ENCODE measurements at places on chromosomes 2 and 18. TPM values are rescaled to one million over a fixed set of nuclear protein-coding genes. Genes with fewer than 3 reads are reported as not detected.
A peak's percentile ranks its signal among the peaks of the same experiment; 100 is the strongest.

DNA sequence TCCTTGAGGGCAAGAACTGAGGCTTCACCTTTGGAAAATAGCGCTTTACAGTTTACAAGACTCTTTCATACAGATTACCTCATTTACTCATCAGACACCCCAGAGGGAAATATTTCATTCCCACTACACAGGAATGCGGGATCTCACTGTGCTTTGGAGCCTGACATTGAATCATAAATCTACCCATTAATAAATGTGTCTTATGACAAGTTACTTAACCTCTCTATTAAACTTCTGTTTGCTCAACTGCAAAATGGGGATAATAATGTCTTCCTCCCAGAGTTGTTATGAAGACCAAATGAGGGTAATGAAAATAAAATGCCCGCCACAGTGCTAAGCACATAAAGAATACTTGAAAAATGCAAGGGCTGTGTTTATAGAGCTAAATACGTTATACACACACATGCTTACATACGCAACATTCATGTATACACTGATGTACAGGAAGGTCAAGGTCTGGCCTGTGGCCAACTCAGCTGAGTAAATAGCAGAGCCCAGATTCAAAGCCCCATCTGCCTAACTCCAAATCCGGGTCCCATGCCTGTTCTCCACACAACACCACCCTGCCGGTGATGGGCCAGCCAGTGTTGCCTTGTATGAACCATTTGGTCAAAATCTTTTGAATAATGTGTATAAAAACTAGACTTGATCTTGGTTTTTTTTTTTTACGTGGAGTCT lies 77.8 kb upstream of the STPG4 start:
- DNase-seq: no peak

GRCh38 chr18:31101183-31102024 lies 817 bp downstream of the DSC2 start:
- peak; percentile 64 for DNase-seq

DNA sequence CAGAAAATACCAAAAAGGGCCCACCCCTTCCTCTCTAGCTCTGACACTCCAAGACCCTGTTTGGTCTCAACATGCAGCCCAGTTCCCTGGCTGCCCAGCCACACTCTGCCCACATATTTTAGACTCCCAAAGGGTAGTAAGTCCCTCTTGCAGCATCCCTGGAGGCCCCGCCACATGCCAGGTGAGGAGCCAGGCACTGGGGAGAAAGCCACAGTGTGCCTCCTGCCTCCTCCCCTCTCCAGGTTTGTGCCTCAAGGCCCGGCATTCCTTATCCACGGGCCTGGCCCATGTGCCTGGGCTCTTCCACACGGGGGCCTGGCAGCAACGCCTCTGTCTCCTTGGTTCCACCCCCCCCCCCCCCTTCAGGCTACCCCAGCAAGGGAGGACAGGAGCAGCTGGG lies 75.5 kb downstream of the HS1BP3 start:
- DNase-seq: no peak

Gene ABCG8
- total RNA-seq: not detected

DNA sequence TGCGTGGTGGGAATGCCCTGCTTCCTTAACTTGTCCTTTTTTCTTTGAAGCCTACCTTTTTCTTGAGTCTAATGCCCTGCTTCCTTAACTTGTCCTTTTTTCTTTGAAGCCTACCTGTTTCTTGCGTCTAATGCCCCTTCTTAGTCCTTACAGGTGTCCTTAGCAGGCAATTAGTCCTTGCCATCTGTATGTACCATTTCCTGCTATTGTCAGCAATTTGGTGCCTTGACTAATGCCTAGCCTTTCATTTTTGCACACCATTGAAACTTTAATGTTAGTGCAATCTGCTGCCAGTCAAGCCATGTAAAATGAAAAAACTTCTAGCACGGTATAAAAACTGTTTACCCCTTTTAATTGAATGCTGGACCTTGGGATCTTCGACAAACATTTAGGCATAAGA lies 4.3 kb downstream of the KDM3A start:
- DNase-seq: no peak

DNA sequence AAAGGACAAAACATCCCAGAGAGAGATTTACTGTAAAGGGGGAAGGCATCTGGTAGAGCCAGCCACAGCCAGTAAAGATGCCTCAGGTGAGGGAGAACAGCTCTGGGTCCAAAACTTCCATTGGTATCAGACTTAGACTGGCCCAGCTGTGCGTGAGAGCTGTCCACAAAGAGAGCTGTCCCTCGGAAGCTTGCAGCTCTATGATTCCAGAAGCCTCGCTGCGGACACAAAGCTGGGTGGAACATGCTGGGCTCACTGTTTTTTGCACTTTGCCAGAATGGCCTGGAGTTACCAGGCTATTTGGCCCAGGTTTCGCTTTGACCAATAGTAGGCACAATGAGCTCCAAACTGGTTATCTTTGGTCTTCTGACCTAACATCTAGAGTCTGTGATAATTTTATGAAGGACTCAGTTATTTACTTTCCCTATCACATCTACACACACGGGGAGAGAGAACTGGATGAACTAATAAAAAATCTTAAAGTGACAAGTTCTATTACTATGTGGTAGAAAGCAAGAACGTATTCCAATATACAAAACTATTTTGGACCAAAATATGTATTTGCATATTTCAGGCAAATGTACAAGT lies 101.9 kb downstream of the DNER start:
- no peak for DNase-seq

- DNase-seq: peak; percentile 87
Measured at GRCh38 chr2:68319398-68320117, at the start of gene CNRIP1. Gene CNRIP1, minus strand, starts transcription at chr2:68319949. Its CDS starts 549 bp downstream, at chr2:68319400.

Gene SALL3
- not detected for total RNA-seq

Gene DOK6
- total RNA-seq: 3.9 TPM

DNA sequence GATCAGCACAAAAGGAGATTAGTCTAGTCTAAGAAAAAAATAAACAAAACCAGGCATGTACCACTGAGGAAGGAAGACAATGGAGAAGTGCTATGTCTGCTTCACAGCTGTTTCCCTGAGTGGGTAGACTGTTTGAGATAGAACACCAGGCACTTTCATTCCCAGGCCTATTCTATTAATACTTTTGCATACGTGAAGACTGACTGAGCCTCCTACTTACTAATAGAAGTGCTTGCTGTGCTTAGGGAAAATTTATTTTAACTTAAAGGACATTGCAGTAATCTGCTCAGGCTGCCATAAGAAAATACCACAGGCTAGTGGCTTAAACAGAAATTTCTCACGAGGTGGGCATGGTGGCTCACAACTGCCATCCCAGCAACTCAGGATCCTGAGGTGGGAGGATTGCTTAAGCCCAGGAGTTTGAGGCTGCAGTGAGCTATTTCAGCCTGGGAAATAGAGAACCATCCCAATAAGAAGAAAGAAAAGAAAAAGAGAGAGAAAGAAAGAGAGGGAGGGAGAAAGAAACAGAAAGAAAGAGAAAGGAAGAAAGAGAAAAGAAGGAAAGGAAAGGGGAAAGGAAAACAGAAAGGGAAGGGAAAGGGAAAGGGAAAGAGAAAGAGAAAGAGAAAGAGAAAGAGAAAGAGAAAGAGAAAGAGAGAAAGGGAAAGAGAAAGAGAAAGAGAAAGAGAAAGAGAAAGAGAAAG lies 33.0 kb downstream of the CMPK2 start:
- peak; percentile 19 for DNase-seq
